Mesothelial cell of epicardium (in vitro differentiated cells): ENCODE measurements at places on chromosomes 2 and 18. TPM values are rescaled to one million over a fixed set of nuclear protein-coding genes. Genes with fewer than 3 reads are reported as not detected.
A peak's percentile ranks its signal among the peaks of the same experiment; 100 is the strongest.

UPP2 gene
- total RNA-seq = not detected in 3 replicates

SNTG2 gene
- total RNA-seq = not detected in 3 replicates

CDKL4 gene
- total RNA-seq = 0.60 to 1.5 TPM (median 1.0 TPM) in 3 replicates

DTNB gene
- total RNA-seq = 30.1 to 37.7 TPM (median 36.3 TPM) in 3 replicates

SAG gene
- total RNA-seq = not detected in 3 replicates

VWC2L gene
- not detected in 3 replicates for total RNA-seq

KLHL41 gene
- 0.41 to 0.66 TPM (median 0.56 TPM) in 3 replicates for total RNA-seq

TMEM198 gene
- 3.6 to 4.0 TPM (median 3.7 TPM) in 3 replicates for total RNA-seq

MXD1 gene
- total RNA-seq = 8.7 to 10.4 TPM (median 9.7 TPM) in 3 replicates

DNA sequence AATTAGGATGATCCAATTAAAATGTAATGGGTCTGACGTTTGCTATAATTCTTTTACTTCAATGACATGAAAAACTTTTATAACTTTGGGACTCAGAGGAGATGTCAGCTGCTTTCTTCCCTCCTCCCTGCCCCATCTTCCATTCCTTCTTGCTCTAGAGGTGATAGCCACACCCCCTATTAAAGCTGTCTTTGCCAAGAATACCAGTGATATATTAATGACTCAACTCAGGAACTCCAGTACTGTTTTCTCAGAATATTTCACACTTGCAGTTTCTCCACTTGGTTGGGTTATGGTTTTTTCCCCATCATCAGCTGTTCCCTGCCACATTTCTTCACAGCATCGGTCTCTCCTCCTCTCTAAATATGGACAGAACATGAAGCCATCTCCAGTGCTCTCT is 184.0 kb downstream of the KCNE4 start:
- H3K27ac ChIP-seq = no peak overlapping the region
- no peak overlapping the region for H3K4me3 ChIP-seq
- H3K36me3 ChIP-seq = no peaks in the 10 kb centered on the region
- peaks cover 18% of the 10 kb centered on the region for H3K4me1 ChIP-seq
- no peak for DNase-seq

GRCh38 chr2:64207573-64207972 is 63.4 kb upstream of the PELI1 start:
- no peak for DNase-seq
- peaks cover 51% of the 10 kb centered on the region for H3K4me1 ChIP-seq
- H3K27me3 ChIP-seq = no peaks in the 10 kb centered on the region
- no peak overlapping the region for H3K27ac ChIP-seq

DNA sequence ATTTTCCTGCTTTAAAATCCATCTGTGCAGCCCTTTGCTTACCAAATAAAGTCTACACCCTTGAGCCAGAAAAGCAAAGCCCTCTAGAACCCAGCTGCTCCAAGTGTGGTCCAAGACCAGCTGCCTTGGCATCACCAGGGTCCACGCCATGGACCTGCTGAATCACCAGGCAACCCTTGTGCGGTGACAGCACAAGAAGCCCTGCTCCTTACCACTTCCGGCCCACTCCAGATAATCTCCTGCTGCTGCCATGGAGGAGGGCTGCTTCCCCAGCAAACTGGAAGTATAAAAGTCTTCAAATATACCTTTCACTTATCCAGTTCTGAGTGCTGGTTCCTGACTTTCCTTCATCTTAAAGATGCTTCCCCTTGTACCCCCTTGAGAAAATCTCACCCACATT is 106.0 kb upstream of the PKDCC start:
- H3K4me3 ChIP-seq = no peak overlapping the region
- peaks cover 46% of the 10 kb centered on the region for H3K4me1 ChIP-seq
- no peak overlapping the region for H3K27ac ChIP-seq

GRCh38 chr18:66495844-66496243 is 108.0 kb downstream of the CDH19 start:
- no peak overlapping the region for H3K4me3 ChIP-seq
- H3K4me1 ChIP-seq = no peaks in the 10 kb centered on the region
- peak; percentile 82 for DNase-seq
- no peak overlapping the region for H3K27ac ChIP-seq
- peaks cover 7% of the 10 kb centered on the region for H3K27me3 ChIP-seq
- no peaks in the 10 kb centered on the region for H3K36me3 ChIP-seq

- H3K36me3 ChIP-seq = no peaks in the 10 kb centered on the region
- H3K27ac ChIP-seq = peak overlapping the region; percentile 99
- peaks cover 75% of the 10 kb centered on the region for H3K4me1 ChIP-seq
- peak overlapping the region; percentile 62 for H3K4me3 ChIP-seq
- no peak for DNase-seq
- H3K27me3 ChIP-seq = no peaks in the 10 kb centered on the region
Observed at GRCh38 chr2:240254337-240255164, 114.1 kb upstream of the OTOS start.

GRCh38 chr18:68991286-68991685 is 193.4 kb downstream of the CCDC102B start:
- no peaks in the 10 kb centered on the region for H3K4me1 ChIP-seq
- DNase-seq = no peak
- no peak overlapping the region for H3K4me3 ChIP-seq
- no peaks in the 10 kb centered on the region for H3K27me3 ChIP-seq

GRCh38 chr18:59065684-59066083 is 74.0 kb upstream of the SEC11C start:
- DNase-seq = no peak
- no peak overlapping the region for H3K4me3 ChIP-seq
- no peaks in the 10 kb centered on the region for H3K27me3 ChIP-seq
- no peaks in the 10 kb centered on the region for H3K36me3 ChIP-seq
